ENCODE measurements at places on chromosomes 16 and 17.
A peak's percentile ranks its signal among the peaks of the same experiment; 100 is the strongest.

DNA sequence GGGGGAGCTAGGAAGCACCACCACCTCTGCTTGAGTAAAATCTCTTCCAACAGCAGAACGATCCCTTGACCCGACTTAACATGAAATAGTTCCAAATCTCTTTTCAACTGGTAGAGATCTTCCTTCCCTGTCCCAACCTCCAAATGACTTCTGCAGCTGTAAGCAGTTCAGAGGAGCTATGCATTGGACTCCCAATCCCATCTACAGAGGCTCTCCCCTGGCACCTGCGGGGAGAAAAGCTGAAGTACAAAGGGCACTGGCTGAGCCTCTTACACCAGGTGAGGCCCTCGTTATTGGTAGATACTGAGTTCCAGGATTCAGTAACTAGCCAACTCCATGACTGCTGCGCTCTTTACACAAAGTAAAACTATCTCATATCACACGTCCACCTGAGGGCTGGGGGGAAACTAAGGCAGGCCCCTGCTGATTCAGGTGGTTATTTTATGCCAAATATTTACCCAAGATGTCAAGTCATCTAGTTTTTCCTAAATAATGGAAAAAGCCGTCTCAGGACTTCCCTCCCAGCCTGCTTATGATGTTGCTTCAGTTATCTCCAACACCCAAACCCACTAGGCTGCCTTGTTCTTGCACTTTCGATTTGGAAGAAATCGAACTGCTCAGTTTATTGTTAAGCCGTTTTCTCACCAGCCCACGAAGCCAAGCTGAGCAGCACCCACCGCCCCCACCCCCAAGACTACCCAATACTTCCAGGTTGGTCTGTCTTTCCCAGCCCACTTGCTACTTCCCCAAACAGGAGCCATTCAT is 3.2 kb downstream of the ACTG1 start:
- no peak for DNase-seq

- DNase-seq: no peak
These were observed 5.7 kb downstream of the CCDC102A start for GRCh38 chr16:57530522-57531252.

- DNase-seq: no peak
These were observed 262.8 kb upstream of the MAF start for GRCh38 chr16:79863128-79864031.

- no peak for DNase-seq
These were observed 24.6 kb upstream of the LRRC75A start for GRCh38 chr17:16516594-16517051.

- DNase-seq: no peak
These were observed 25.1 kb downstream of the SMARCE1 start for GRCh38 chr17:40622509-40622928.

DNA sequence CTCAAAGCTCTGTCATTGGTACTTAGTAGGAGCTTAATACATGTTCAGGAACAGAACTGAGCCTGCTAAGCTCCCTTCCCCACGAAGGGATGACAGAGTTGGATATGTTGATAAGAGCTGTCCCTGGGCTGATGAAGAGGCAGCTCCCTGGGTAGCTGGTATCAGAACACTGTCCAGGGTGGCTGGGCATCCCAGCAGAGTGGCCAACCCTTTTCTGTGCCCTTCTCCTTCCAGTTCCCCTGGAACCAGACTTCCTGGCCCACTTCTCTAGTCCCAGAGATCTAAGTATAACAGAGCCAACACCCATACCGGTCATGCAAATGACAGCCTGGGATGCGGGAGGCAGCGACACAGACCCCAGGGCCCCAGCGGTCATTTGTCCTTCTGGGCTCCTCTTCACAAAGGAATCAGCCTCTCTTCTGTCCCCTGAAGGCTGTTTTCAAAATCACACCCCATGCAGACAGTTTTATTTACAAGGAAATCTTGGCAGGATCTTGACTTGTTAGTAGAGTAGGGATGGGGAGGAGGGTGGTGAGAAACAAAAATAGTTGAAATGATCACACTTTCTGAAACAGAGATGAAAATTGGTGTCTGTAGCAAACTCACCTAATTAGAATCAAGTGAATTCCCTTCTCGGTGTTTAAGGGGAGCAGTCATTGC is 1.4 kb upstream of the RHBDL3 start:
- no peak for DNase-seq

- no peak for DNase-seq
These were observed 30.4 kb downstream of the TMEM100 start for GRCh38 chr17:55692276-55692675.

DNA sequence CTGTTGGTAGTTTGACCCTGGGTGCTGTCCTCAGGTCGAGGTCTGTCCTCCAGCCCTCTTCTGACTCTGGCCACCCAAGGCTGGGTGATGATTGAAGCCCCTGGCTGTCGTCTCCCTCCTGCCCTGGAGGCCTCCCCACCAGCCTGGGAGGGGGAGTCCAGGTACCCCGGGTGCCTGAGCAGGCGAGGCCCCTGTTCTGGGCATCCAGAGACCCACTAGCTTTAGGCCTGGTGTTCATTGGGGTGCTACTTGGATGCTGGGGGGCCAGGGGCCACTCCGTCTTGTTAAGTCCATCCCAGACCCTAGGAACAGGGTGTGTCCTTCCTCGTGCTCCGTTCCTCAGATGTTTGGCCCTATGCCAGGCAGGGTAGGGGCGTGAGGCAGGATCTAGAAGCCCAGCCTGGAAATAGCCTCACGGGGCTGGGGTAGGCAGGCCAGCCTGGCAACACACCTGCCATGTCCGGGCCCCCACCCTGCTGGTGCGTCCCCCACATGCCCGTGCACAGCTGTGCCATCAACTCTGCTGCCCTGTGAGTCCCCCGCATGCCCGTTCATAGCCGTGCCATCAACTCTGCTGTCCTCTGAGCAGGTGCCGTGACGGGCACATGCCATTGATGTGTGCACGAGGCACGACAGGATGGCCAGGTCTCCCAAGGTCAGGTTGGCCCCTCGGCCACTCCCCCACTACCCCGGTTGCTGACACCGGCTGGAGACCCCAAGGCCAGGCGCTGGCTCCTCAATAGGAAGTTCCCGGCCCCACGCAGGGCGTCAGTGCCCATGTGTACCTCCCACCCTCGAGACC is 36.9 kb downstream of the GINS2 start:
- no peak for DNase-seq

DNA sequence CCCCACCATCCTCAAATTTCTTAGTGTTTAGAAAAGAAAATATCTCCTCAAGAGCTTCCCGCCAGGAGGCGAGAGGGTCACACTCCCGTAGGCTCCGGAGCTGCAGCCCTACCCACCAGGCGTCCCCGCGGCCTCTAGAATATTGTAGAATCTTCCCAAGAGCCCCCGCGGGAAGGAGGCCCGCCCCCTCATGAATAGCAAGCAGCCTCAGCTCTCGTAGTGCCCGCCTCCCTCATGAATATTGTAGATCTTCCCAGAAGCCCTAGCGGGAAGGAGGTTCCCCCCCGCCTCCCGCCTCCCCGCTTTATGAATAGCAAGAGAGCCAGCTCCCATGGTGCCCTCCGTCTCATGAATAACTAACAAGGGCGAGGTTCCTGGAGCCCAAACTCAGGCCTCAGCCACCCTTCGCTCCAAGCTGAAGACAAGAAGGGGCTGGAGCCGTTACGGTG is at the start of gene FBXO47:
TSS of gene FBXO47 (minus strand) at position 114 of the 449 bp plus-strand sequence. CDS start 4,378 bp downstream, outside the sequence.
- DNase-seq: peak; percentile 41

DNA sequence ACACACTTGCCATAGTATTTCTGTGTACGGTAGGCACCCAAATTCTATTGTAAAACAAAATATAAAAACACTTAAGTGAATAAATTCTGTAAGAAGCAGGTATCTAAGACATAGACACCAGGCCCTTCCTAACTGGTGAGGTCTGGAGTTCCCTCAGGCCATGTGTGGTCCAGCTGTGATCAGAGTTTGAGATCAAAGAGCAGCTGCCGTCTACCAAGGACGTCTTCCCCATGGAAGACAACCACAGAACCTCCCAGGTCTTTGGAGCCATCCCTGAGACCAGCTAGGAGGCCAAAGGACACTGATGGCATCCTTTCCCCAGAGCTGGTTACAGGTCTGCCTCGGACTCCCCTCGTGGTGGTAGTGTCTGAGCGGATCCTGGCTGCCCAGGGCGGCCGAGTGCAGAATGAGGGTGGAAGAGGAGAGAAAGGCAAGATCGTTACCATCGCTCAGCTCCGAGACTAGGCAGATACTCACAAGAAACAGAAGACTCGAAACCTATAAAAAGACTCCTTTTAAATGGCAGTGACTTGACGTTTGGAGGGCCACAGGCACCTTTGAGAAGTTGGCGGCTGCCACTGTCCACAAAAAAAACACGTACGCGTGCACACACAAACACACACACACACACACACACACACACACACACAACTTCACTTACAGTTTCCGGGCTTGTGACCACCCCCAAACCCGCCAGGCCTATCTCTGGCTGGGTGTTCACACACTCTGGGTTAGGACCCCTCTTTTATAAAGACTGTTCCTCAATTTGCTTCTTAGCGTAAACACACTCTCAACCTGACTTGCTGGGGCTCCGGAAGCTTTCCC is 7.5 kb downstream of the TIMP2 start:
- DNase-seq: no peak

- no peak for DNase-seq
These were observed 29.3 kb downstream of the FOXK2 start for GRCh38 chr17:82548681-82549303.

DNA sequence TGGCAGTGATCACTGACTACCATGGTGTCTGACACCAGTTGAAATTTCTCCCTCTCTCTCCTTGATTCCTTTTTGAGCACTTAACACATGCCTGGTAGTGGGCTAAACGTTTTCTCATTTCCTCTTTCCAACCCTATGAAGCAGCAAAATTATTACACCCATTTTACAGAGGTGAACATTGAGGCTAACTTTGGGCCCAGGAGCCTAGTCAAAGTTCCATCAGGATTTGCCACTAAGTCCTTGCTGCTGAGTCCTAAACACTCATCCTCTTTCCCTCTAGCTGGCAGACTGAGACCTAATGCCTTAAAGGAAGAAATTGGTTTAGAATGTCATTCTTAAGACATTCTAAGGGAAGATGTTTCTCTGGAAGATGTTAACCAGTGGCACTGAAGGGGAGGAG is 74.7 kb upstream of the IRX3 start:
- no peak for DNase-seq

GRCh38 chr17:17084941-17085340 is 42.7 kb downstream of the MPRIP start:
- DNase-seq: no peak

- DNase-seq: no peak
These were observed 944.5 kb upstream of the SOX9 start for GRCh38 chr17:71176331-71176730.

- DNase-seq: peak; percentile 55
These were observed 294.7 kb downstream of the SEC14L1 start for GRCh38 chr17:77435272-77436057.

DNA sequence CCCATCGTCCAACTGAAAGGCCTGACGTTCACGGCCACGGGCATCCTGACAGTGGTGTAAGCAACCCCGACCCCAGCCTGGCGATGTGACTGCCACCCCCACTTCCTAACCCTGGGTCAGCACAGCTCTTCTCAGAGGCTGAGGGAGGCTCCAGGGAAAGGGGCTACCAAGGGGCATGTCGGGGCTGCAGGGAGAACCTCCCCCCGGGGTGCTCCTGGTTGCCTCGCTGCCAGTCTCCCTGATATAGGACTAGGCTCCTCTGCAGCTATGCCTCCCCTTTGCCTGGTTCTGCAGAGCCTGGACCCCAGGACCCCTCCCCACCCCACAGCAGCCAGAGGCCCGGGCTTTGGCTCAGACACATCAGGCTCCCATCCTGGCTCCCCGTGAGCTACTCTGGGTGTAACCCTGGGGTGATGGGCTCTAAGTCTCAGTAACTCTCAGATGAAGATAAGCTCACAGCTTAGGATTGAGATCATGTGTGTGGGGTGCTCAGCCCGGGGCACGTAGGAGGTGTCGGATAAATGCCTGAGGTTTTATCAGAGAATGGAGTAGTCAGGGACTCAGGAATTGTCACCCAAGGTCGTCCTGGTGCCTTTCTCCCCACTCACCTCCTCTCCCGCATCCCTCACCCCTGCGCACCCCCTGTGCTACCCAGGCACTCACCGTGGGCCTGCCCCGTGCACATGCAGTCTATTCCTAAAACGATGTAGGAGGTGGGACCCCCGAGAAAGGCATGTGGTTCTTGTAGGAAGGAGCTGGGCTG is 10.6 kb downstream of the ITGAD start:
- DNase-seq: no peak

GRCh38 chr16:14961405-14962186 is 13.2 kb upstream of the PDXDC1 start:
- no peak for DNase-seq

- no peak for DNase-seq
These were observed 30.2 kb upstream of the ABCC3 start for GRCh38 chr17:50604513-50604912.

- DNase-seq: no peak
These were observed 327.3 kb upstream of the CDH8 start for GRCh38 chr16:62363501-62363900.

DNA sequence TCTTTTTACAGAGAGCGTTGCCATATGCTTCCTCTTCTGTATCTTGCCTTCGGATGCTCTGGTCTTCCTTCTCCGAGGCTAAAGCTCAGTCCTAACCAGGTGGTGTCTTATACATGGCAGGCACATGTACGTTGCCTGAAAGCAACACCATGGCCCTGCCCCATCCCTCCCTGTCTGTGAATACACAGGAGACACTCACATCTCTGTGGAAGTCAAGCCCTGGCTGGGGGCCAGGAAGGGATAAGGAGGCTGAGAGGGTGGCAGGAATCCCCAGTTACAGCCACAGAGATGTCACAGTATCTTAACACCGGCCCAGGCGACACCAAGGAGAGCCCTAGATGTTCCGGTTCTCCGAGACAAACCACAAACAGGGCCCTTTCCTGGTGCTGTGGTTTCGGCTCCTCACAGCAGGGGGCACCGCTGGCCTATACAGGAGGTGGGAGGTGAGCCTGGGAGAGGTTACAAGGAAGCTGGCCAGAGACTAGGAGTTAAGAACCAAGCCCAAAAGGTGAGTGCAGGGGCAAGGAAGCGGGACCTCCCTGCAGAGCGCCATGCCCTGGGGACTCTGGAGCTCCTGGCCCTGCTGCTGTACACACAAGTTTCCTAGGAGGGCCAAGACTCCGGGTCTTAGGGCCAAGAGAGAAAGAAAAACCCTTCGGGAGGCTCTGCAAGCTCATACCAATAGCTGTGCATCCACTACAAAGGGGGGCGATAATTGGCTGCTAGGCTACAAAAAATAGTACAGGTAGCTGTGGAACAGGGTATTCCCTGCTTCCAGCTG is 41.7 kb downstream of the SRL start:
- DNase-seq: peak; percentile 5

GRCh38 chr17:45384047-45384788 is 48.5 kb downstream of the ARHGAP27 start:
- DNase-seq: no peak

DNA sequence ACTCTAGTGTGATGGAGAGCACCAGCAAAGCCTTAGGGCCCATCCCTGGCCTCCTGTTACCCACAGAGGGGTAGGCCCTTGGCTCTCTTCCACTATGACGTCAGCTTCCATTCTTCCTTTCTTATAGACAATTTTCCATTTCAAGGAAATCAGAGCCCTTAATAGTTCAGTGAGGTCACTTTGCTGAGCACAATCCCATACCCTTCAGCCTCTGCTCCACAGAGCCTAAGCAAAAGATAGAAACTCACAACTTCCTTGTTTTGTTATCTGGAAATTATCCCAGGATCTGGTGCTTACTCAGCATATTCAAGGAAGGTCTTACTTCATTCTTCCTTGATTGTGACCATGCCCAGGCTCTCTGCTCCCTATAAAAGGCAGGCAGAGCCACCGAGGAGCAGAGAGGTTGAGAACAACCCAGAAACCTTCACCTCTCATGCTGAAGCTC is at the start of gene CCL8:
TSS of gene CCL8 (plus strand) at position 397 of the 445 bp plus-strand sequence. CDS start 67 bp downstream, outside the sequence.
- no peak for DNase-seq
